Colonic mucosa (tissue), 4 donors: ENCODE measurements at places on chromosomes 13 and 19. TPM values are rescaled to one million over a fixed set of nuclear protein-coding genes. Genes with fewer than 3 reads are reported as not detected.

DNA sequence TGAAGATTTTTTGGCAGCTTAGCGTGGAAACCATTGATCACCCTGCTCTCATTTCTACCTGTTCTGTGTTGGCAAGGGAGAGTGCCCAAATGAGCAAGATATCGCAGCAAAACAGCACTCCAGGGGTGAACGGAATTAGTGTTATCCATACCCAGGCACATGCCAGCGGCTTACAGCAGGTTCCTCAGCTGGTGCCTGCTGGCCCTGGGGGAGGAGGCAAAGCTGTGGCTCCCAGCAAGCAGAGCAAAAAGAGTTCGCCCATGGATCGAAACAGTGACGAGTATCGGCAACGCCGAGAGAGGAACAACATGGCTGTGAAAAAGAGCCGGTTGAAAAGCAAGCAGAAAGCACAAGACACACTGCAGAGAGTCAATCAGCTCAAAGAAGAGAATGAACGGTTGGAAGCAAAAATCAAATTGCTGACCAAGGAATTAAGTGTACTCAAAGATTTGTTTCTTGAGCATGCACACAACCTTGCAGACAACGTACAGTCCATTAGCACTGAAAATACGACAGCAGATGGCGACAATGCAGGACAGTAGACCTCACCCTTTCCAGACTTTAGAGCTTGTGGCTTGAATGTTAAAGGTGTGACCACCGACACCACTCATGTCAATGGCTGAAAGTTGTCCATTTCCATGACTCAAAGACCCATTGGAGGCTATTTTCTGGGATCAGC lies 5.8 kb downstream of the CEBPG start:
- DNase-seq = no peak

DNA sequence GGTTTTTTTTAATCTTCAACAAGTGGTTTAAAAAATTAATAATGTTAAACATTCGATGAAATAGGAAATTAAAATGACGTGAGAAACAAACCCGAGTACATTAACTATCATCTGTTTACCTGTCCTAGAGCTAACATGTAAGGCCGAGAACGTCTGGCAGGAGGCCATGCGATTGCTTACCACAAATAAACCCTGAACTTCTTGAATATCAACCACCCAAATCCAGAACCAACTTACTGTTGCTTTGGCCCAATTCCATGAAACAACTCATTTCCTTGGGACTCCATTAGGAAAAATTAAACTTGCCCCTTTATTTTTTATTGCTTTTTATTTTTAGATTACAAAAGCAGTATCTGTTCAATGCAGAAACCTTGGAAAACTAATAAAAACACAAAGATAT lies 228.9 kb upstream of the IRS2 start:
- no peak for DNase-seq

DNA sequence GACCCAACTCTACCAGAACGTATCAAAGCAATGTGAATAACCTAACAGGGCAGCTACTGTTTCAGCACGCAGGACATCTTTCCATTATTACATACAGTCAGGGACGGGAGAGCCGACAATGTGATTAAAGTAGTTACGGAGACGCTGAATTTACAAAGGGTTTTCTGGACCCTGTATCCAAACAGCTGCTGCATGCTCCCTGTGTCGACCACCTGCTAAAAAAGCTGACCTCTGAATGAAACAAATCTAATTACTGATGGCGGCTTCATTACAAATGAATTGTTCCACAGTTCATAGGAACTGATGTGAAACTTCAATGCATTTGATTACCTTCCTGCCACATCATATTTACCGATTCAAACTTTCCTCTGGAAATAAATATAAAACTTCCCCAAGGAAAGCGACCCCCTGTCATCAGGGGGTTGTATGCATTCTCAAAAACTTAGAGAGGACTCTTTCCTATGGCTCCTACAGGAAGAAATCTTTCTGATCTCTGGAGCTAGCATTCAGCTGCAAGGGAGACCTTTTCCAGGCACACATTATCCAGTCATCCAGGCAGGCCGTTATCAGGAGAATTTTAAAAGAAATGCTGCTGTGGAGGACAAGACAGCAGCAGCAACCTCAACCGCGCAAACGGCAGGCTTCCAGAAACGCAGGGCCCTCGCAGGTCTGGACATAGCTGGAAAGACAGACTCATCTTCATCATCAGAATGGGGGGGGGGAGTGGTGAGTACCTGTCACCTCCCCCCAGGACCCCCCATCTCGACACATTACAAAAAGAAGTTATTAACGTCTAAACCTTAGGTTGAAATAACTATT lies 3.1 kb downstream of the EFNB2 start:
- peak; percentile 37 for DNase-seq

The KIR3DL2 gene
- total RNA-seq = not detected

GRCh38 chr13:109131698-109132257 lies 502.4 kb downstream of the MYO16 start:
- DNase-seq = no peak
